ENCODE measurements at places on chromosomes 16 and 17. TPM values are rescaled to one million over a fixed set of nuclear protein-coding genes. Genes with fewer than 3 reads are reported as not detected.

GRCh38 chr17:21368545-21369246 lies 7.5 kb upstream of the KCNJ12 start:
- DNase-seq: no peak

DNA sequence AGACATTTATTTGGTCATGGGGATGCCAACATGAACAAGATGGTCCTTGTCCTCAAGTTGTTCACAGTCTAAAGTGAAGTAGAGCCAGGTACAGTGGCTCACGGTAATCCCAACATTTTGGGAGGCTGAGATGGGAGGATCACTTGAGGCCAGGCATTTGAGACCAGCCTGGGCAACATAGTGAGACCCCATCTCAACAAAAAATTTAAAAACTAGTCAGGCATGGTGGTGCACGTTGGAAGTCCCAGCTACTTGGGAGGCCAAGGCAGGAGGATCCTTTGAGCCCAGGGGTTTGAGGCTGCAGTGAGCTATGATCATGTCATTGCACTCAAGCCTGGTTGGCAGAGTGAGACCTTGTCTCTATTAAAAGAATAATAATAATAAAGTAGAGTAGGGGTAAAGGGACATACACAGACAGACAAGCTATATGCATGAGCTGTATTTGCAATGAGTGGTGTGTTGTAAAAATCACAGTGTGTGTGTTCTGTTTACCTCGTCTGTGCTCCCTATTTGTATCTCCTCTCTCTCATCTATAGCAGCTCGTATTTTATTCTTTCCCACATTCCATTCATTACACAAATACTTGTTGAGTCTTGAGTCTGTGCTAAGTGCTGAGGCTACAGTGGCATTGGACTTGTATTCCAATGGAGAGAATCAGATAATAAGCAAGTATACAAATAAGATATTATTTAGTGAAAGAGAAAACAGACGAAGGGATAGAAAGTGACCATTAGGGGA lies 73.9 kb upstream of the DHX40 start:
- no peak for DNase-seq

- DNase-seq: no peak
Observed at GRCh38 chr17:21140911-21141310, 14.1 kb downstream of the DHRS7B start.

- no peak for DNase-seq
Observed at GRCh38 chr16:65846210-65846602, 520.3 kb upstream of the CDH5 start.

DNA sequence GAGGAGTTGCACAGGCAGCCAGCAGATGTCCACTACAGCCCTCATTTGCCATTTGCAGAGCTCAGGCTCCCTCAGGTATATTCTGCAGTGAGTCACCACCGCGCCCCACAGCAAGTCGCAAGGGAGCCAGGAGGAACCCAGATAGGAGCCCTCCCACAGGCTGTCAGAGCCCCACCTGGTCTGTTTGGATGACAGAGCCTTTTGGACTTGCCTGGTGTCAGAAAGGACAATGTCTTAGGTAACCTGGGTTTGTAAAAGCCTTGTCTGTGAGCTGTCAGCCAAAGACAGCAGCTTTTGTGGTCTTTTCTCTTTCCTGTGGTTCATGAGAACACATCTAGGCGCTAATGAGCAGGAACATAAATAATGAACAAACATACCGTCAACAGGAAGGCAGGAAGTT lies 70.9 kb downstream of the GNAO1 start:
- no peak for DNase-seq

DNA sequence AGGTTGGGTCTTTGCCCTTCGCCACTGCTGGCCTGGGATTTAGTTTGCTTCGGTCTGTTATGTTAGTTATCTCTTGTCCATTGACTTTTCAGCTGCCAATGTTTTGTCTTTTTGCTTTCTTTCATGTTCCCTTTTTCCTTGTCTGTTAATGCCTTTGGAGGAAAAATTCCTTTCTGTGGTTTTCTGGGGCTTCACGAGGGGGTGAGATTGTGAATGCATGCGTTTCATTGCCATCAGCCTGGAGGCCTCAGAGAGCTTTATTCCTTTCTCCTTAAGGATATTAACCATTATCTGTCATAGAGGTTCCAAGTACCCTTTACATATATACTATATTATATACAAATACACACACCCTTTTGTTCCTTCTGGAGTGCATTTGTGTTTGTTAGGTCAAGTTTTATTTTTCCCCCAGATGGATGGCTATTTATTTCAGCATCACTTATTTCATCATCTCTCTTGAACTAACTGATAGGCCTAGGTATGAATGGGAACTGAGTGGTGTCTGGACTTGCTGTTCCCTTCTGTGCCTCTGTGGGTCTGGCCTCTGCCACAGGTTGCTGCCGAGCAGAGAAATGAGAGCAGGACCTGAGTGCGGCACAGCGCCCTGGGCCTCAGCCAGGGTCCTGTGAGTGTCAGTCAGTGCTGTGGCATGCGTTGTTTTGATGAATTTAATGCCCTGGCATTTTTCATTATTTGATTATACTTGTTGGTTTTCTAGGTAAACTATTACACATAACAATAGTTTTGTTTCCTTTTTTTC lies 193.4 kb downstream of the LGALS9B start:
- DNase-seq: no peak

- DNase-seq: no peak
Observed at GRCh38 chr16:58198803-58199411, 1.0 kb upstream of the CSNK2A2 start.

- DNase-seq: no peak
Observed at GRCh38 chr17:78477913-78478756, 99.1 kb downstream of the DNAH17 start.

- DNase-seq: no peak
Observed at GRCh38 chr17:46001390-46002310, 2.6 kb downstream of the STH start.

DNA sequence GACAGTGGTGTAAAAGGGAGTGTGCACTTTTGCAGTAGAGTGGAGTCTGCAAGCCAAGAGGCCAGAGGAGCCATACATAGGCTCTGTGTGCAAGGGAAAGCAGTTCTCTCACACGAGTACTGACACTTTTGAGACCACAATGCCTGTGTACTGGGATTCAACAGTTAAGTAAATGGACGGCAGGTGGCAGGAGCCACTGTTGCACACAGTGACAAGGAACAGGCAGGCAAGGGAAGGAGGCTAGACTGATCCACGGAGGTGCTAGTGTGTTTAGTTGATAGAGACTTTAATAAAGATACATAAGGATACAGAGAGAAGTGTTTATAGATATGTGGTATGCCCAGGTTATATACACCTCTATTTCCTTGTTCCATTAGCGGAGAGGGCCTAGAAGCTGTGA lies 67.0 kb downstream of the MPRIP start:
- no peak for DNase-seq

DNA sequence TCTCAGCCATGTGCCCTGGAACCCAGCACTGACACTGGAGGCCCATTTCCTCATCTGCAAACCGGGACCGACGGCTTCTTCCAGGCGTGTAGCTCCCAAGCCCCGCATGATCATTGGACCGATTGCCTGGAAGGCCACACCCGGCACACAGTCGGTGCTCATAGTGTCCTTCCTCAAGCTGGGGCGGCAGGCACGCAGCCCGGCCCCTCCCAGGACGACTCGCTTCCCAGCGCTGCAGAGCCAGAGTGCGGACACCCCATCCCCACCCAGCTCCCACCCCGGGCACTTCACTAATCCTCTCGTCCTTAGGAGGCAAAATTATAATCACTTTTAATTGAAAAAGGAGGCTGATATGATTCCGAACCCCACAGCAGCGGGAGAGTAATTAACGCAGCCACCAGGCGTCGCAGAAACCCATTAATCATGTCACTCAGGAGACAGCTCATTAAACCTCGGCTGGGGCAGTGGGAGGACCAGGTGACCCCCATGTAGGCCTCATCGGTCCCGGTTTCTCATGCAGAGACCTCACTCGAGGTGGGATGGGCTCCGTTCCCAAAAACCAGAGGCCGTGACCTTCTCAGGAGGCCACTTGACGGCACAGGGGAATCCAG lies 33.1 kb downstream of the ZNF469 start:
- no peak for DNase-seq

DNA sequence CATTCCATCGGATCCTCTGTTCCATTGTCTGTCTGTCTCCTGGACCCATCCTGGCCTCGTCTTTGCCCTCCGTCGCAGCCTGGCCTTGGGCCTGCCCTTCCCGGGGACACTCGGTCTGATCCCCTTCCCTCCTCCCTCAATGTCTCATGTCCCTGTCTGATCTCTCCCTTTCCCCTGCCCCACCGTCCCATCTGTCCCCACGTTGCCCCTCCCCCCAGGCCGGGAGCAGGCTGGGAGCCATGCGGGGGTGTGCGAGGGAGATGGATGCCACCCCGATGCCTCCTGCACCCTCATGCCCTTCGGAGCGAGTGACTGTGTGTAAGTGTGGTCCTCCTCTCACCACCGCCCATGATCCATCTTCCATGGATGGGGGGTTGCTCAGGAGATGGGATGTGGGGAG lies 5.3 kb upstream of the ATP2A1 start:
- no peak for DNase-seq

- no peak for DNase-seq
Observed at GRCh38 chr17:33447090-33447489, 154.0 kb upstream of the ASIC2 start.

- no peak for DNase-seq
Observed at GRCh38 chr16:4680673-4681470, 12.5 kb upstream of the NUDT16L1 start.

DNA sequence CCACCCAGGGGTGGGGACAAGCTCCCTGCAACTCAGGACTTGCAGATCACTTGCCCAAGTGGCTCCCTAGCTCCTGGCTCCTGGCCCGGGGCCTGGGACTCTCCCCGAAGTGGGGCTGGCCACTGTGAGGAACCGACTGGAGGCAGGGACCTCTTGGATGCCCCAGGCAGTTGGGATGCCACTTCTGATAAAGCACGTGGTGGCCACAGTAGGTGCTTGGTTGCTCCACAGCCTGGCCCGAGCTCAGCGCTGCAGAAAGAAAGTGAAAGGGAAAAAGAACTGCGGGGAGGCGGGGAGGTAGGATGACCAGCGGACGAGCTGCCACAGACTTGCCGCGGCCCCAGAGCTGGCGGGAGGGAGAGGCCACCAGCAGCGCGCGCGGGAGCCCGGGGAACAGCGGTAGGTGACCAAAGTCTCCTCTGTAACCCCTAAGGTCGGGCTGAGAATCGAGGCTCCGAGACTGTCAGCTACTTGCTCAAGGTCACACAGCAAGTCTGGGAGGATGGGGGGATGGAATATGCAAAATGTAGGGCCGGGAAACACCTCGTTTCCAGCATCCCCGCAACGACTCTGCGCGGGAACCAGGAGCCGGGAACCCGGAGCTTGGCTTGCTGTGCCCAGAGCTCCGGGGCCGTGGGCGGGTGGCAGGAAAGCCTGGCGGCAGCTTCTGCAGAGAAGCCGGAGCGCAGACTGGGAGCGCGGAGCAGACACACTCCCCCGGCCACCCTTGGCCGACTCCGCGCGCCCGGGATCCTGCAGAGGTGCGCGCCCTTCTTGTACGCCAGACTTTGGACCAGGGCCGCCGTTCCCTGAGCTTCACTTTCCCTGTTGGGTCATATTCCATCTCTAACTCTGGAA lies 1.9 kb downstream of the CIITA start:
- DNase-seq: peak; percentile 75

DNA sequence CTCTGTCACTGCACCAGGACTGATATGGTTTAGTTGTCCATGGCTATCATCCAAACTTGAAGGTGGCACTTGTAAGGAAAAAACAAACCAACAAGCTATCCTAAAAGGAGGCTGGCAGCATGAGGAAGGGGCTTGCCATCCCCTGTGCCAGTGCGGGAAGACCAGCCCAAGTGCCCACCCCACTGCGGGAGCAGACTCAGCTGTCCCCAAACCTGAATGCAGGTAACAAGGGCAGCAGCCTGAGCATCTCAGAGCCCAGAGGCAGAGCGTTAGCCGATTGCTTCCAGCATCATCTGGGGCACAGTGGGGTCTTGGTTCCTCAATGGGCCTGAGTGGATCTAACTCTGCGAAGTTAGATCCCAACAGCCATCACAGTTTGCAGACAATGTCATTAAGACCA lies 29.2 kb upstream of the C16orf78 start:
- DNase-seq: no peak

The CARD14 gene
- 0.33 TPM for total RNA-seq

The CNTROB gene
- 18.3 TPM for total RNA-seq

The RNF157 gene
- 2.0 TPM for total RNA-seq

The CSH2 gene
- total RNA-seq: not detected

The GPR179 gene
- total RNA-seq: not detected

The IL17C gene
- total RNA-seq: not detected

The FSCN2 gene
- 3.1 TPM for total RNA-seq

The PPL gene
- 11.9 TPM for total RNA-seq

Data from aorta (tissue), 5 donors.